ENCODE measurements at places on chromosomes 12 and 14. TPM values are rescaled to one million over a fixed set of nuclear protein-coding genes. Genes with fewer than 3 reads are reported as not detected.

Gene LALBA
- not detected for total RNA-seq

Gene MANSC4
- not detected for total RNA-seq

Gene PROX2
- not detected for total RNA-seq

Gene ESPL1
- total RNA-seq, result 0.15 TPM

Gene GDF3
- total RNA-seq, result not detected

Gene P2RX2
- total RNA-seq, result not detected

Gene C12orf75
- total RNA-seq, result 5.8 TPM

Gene GYS2
- not detected for total RNA-seq

Gene LIN7A
- total RNA-seq, result 16.3 TPM

Gene RNF34
- 56.0 TPM for total RNA-seq

Gene UNC79
- total RNA-seq, result 0.13 TPM

Gene ETFBKMT
- 5.8 TPM for total RNA-seq

- H3K27ac ChIP-seq, result no peak overlapping the region
- no peaks in the 10 kb centered on the region for H3K27me3 ChIP-seq
- no peak for DNase-seq
- H3K4me1 ChIP-seq, result no peaks in the 10 kb centered on the region
- H3K36me3 ChIP-seq, result no peaks in the 10 kb centered on the region
Observed at GRCh38 chr14:57302883-57303282, 34.1 kb downstream of the AP5M1 start.

- DNase-seq, result no peak
- H3K27ac ChIP-seq, result no peak overlapping the region
- H3K27me3 ChIP-seq, result no peaks in the 10 kb centered on the region
- H3K4me3 ChIP-seq, result no peak overlapping the region
Observed at GRCh38 chr12:111216387-111217159, 152.3 kb downstream of the PHETA1 start.

GRCh38 chr12:69679119-69679518 is 20.0 kb downstream of the BEST3 start:
- no peaks in the 10 kb centered on the region for H3K4me1 ChIP-seq
- no peaks in the 10 kb centered on the region for H3K27me3 ChIP-seq
- H3K36me3 ChIP-seq, result no peaks in the 10 kb centered on the region
- H3K4me3 ChIP-seq, result no peak overlapping the region
- DNase-seq, result no peak

- H3K36me3 ChIP-seq, result no peaks in the 10 kb centered on the region
- no peak for DNase-seq
- no peak overlapping the region for H3K4me3 ChIP-seq
- no peak overlapping the region for H3K27ac ChIP-seq
- H3K4me1 ChIP-seq, result no peaks in the 10 kb centered on the region
Observed at GRCh38 chr12:128265566-128265965, 1.4 kb upstream of the TMEM132C start.

- no peaks in the 10 kb centered on the region for H3K36me3 ChIP-seq
- H3K4me1 ChIP-seq, result peaks cover 35% of the 10 kb centered on the region
- no peak for DNase-seq
- H3K27ac ChIP-seq, result no peak overlapping the region
Observed at GRCh38 chr12:55933169-55933798, 2.3 kb downstream of the DGKA start.

- no peaks in the 10 kb centered on the region for H3K36me3 ChIP-seq
- peaks cover 13% of the 10 kb centered on the region for H3K4me1 ChIP-seq
- H3K27me3 ChIP-seq, result no peaks in the 10 kb centered on the region
- peak; percentile 66 for DNase-seq
- no peak within 1 kb of the TSS for H3K4me3 ChIP-seq
Observed at GRCh38 chr12:130953771-130954543, at the start of gene ADGRD1. Gene ADGRD1 (plus strand): TSS chr12:130953907. CDS start chr12:130954466, 559 bp downstream.

DNA sequence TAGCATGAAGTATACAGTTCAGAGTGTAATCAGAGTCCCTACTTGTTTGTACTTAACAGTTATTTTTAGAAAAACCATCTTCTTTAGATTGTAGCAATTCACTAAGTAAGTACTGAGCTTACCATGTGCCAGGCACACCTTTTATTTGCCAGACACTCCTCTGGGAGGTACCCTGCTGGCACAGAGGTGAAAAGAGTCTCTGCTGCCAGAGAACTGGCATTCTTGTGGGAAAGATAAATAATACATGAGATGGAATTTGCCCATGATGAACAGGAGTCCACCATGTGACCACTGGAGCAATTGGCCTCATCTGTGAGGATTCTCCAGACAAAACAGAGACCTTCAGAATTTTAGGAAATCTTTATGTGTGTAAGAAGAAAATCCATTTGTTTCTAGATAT is 199.3 kb upstream of the SLC16A7 start:
- H3K4me3 ChIP-seq, result no peak overlapping the region
- no peak overlapping the region for H3K27ac ChIP-seq
- no peaks in the 10 kb centered on the region for H3K36me3 ChIP-seq
- no peak for DNase-seq
- no peaks in the 10 kb centered on the region for H3K27me3 ChIP-seq

- H3K4me1 ChIP-seq, result peaks cover 7% of the 10 kb centered on the region
- H3K36me3 ChIP-seq, result no peaks in the 10 kb centered on the region
- no peaks in the 10 kb centered on the region for H3K27me3 ChIP-seq
- H3K27ac ChIP-seq, result no peak overlapping the region
- DNase-seq, result peak; percentile 33
Observed at GRCh38 chr14:90060965-90061684, 669 bp upstream of the KCNK13 start.

DNA sequence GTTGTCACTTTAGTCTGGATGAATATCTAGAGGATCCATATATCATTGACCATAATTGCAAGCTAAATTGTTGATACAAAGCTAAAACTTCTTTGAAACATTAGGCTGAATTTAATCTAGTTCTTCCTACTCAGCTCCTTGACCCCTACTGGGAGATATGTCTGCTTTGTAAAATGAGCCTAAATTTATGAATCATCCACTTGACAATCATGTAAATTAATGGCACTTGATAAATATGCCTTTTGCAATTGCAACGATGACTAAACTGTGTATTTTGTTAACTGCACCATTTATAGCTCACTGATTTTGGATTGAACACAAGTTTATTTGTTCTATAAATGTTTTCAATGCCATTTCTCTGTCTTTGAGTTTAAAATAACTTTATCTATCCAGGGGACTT is 1616.5 kb upstream of the FLRT2 start:
- H3K27me3 ChIP-seq, result no peaks in the 10 kb centered on the region
- H3K4me1 ChIP-seq, result no peaks in the 10 kb centered on the region
- H3K27ac ChIP-seq, result no peak overlapping the region
- no peaks in the 10 kb centered on the region for H3K36me3 ChIP-seq

GRCh38 chr12:88896958-88897357 is 316.7 kb upstream of the KITLG start:
- no peak overlapping the region for H3K27ac ChIP-seq
- H3K27me3 ChIP-seq, result no peaks in the 10 kb centered on the region
- no peaks in the 10 kb centered on the region for H3K4me1 ChIP-seq
- H3K4me3 ChIP-seq, result no peak overlapping the region
- no peak for DNase-seq
- no peaks in the 10 kb centered on the region for H3K36me3 ChIP-seq

DNA sequence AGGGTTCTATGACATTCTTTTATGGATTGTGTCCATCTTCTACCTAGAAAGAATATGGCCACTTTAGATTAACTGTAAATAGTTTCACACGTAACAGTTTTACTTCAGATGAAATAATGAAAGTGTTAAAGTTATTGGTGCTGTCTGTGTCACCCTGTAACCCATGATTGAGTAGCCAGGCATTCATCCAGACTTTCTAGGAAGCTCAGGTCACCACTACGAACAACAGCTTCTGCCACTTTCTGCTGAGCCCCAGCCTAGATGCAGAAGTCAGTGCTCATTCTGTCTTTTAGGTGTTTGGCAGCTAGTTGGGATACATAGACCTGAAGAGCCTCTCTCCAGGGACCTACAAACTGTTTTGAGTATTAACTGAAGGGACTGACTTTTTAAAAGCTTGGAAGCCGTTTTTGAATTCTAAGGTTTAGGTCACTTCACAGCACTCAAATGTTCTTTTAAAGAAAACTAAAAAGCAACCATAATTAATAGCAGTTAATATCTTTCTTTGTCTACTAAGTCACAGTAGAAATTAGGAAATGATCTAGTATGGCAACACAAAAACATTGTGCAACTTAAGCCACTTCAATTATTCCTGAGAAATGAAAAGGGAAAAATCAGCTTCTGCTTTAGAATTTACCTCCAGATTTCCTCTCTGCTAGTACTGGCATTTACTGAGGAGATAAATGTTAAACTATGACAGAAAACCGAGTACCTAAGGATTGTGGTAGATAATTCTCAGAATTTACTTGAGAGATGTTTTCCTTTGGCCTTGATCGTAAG is 266.9 kb downstream of the CCDC91 start:
- H3K27me3 ChIP-seq, result no peaks in the 10 kb centered on the region
- H3K4me3 ChIP-seq, result no peak overlapping the region
- H3K36me3 ChIP-seq, result no peaks in the 10 kb centered on the region
- no peaks in the 10 kb centered on the region for H3K4me1 ChIP-seq
- H3K27ac ChIP-seq, result no peak overlapping the region

- no peaks in the 10 kb centered on the region for H3K27me3 ChIP-seq
- H3K36me3 ChIP-seq, result no peaks in the 10 kb centered on the region
- DNase-seq, result no peak
- H3K4me1 ChIP-seq, result no peaks in the 10 kb centered on the region
- no peak overlapping the region for H3K27ac ChIP-seq
- no peak overlapping the region for H3K4me3 ChIP-seq
Observed at GRCh38 chr12:21814814-21815213, 40.3 kb upstream of the KCNJ8 start.

- no peaks in the 10 kb centered on the region for H3K36me3 ChIP-seq
- no peak overlapping the region for H3K27ac ChIP-seq
- no peak for DNase-seq
- H3K27me3 ChIP-seq, result peaks cover 6% of the 10 kb centered on the region
- peaks cover 6% of the 10 kb centered on the region for H3K4me1 ChIP-seq
Observed at GRCh38 chr12:6618483-6619225, 11.5 kb upstream of the CHD4 start.

GRCh38 chr14:31990926-31991572 is 86.1 kb upstream of the ARHGAP5 start:
- H3K27me3 ChIP-seq, result no peaks in the 10 kb centered on the region
- H3K4me3 ChIP-seq, result no peak overlapping the region
- H3K36me3 ChIP-seq, result no peaks in the 10 kb centered on the region
- DNase-seq, result no peak
- H3K4me1 ChIP-seq, result no peaks in the 10 kb centered on the region

- no peaks in the 10 kb centered on the region for H3K4me1 ChIP-seq
- no peak for DNase-seq
- no peak overlapping the region for H3K27ac ChIP-seq
- H3K27me3 ChIP-seq, result no peaks in the 10 kb centered on the region
Observed at GRCh38 chr12:42094277-42094676, 50.4 kb downstream of the GXYLT1 start.

DNA sequence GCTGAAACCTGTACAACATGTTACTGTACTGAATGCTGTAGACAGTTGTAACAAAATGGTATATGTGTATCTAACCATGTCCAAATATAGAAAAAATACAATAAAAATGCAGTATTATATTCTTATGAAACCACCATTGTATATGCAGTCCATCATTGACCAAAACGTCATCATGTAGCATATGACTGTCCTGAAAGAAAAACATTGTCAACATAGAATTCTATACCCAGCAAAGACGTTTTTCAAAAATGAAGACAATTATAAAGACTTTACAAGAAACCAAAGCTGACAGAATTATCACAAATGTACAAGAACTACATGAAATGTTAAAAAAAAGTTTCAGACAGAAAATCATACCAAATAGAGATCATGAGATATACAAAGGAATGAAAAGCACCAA is 8.1 kb upstream of the GPATCH2L start:
- H3K27ac ChIP-seq, result no peak overlapping the region
- peaks cover 6% of the 10 kb centered on the region for H3K27me3 ChIP-seq
- H3K4me1 ChIP-seq, result peaks cover 6% of the 10 kb centered on the region
- no peak overlapping the region for H3K4me3 ChIP-seq

DNA sequence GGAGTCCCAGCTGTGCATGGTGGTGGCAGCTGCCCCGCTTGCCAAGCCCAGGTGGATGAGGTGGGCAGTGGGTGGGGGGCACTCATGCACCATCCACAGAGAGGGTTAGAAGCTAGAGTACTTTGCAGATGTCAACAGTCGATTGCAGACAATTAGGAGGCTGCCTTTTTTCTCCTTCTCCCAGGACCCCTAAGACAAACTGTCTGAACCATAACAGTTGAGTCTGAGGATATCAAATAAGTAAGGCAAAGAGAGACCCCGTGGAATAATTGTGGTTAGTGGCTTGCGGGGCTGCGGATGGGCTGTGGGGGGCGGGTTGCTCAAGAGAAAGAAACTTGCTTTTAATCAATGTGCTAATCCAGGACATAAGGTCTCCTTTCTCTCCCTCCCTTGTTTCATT is 926.2 kb downstream of the VRK1 start:
- H3K4me1 ChIP-seq, result no peaks in the 10 kb centered on the region
- DNase-seq, result no peak
- H3K36me3 ChIP-seq, result no peaks in the 10 kb centered on the region
- no peaks in the 10 kb centered on the region for H3K27me3 ChIP-seq
- no peak overlapping the region for H3K4me3 ChIP-seq
- H3K27ac ChIP-seq, result no peak overlapping the region

GRCh38 chr14:99931308-99931707 is 133.9 kb upstream of the EVL start:
- no peak for DNase-seq
- no peak overlapping the region for H3K27ac ChIP-seq
- H3K36me3 ChIP-seq, result no peaks in the 10 kb centered on the region
- no peaks in the 10 kb centered on the region for H3K27me3 ChIP-seq
- no peaks in the 10 kb centered on the region for H3K4me1 ChIP-seq
- H3K4me3 ChIP-seq, result no peak overlapping the region

GRCh38 chr12:590206-590750 is 73.0 kb downstream of the NINJ2 start:
- H3K27me3 ChIP-seq, result no peaks in the 10 kb centered on the region
- H3K36me3 ChIP-seq, result no peaks in the 10 kb centered on the region
- H3K27ac ChIP-seq, result no peak overlapping the region
- DNase-seq, result no peak

DNA sequence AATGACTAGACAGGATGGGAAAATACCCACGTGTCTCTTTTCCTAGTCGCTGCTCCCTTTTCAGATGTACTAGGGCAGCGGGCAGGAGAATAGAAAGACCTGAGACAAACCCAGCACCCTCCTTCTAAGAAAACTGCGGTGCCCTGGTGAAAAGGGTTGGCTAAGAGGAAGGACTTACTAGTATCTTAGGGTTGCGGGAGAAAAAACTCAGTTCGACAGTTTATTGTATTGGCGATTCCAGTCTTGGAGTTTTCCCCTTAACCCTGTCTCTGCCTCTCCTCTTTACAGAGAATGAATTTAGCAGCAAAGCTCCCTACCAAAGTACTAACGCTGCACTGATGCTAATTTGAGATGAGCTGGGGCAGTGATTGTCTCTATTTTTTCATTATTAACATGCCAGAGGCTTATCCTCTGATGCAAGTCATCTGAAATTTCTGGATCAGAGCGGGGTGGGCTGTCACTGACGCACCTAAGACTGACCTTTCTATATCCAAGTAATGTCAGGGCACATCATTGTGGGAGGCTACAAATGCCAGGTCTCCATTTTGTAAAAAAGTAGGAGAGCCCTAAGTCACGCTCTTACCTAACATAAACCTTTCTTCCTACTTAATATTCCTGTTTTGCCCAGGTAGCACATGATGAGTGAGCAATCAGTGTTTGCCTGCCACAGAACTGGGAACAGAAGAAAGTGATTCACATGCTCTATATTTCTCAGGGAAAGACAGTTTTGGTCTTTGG is 916 bp upstream of the PAWR start:
- H3K36me3 ChIP-seq, result no peaks in the 10 kb centered on the region
- peak overlapping the region; percentile 98 for H3K27ac ChIP-seq
- DNase-seq, result peak; percentile 30

Measured in thyroid gland (tissue), 4 donors.